GM12864 (cell line): ENCODE measurements at places on chromosomes 1 and 21.

DNA sequence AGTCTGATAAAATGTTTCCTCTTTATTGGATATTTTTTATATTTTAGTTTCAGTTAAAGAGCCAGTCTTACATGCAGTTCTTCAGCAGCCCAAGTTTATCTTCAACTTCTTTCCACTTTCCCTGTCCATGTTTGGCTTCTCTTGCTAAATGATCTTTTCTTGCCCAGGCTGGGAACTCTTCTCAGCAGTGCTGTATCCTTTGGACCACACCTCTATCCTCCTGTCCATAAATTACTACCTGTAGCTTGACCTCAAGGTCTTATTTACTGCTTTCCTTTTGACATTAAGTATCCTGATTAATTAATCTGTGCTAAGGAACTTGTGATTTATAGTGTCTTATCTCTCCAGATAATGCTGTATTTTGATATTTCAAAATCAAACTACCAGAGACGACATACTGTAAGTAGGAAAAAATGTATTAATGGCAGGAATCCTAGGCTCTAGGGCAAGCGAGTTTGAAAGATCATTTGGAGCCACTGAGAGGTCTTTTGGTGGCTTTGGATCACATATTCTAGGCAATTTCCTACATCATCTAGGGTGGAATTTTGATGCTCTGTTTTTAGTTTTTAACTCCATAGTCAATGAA is 20.5 kb upstream of the PDC start:
- no peak for DNase-seq

DNA sequence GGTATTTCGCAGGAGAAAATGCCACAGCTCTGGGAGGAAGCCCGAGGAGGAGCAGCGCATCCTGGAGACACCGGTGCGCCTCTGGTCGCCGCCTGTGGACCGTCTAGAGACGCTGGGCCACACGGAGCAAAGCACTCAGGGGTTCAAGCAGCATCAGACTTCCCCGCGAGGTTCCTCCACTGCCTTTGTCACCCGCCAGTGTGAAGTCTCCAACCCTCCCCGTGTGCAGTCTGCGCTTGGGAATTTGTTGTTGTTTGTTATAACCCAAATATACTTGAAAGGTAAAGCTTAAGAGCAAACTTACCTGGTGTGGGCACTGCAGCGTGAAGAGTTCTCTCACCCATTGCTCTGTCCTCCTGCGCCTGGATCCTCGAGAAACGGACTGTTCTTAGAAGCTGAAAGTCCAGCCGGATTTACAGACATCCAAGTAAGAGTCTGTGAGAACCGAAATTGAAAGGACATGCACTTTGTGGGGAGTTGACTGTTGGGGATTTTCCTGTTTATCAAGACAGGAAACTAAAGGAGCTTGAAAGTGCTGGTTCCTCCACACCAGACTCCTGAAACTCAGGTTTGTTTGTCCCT is at the start of gene GBP4:
GBP4 (minus strand) TSS at position 452 of the 582 bp plus-strand sequence; CDS start at position 344, 108 bp downstream.
- peak; percentile 42 for DNase-seq

DNA sequence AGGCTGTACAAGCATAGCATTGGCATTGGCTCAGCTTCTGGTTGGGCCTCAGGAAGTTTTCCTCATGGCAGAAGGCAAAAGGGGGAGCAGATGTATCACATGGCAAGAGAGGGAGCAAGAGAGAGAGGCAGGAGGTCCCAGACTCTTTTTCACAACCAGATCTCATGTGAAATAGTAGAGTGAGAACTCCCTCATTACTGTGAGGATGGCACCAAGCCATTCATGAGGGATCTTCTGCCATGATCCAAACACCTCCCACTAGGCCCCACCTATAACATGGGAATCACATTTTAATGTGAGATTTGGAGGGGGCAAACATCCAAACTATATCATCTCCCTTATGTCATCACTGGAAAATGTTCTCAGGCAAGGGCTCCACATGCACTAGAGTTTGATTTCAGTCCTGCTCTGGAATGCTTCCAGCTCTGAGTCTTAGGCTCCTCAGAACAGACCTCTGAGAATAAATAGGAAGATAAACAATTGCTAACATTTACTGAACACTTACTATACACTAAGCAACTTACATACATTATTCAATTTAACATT is 39.4 kb upstream of the VTCN1 start:
- DNase-seq, result no peak

- no peak for DNase-seq
These were observed 733.3 kb downstream of the PTPRU start for GRCh38 chr1:29969576-29969975.

GRCh38 chr1:186865857-186866256 is 37.1 kb downstream of the PLA2G4A start:
- no peak for DNase-seq

GRCh38 chr1:90704817-90705216 is 12.3 kb downstream of the BARHL2 start:
- no peak for DNase-seq

DNA sequence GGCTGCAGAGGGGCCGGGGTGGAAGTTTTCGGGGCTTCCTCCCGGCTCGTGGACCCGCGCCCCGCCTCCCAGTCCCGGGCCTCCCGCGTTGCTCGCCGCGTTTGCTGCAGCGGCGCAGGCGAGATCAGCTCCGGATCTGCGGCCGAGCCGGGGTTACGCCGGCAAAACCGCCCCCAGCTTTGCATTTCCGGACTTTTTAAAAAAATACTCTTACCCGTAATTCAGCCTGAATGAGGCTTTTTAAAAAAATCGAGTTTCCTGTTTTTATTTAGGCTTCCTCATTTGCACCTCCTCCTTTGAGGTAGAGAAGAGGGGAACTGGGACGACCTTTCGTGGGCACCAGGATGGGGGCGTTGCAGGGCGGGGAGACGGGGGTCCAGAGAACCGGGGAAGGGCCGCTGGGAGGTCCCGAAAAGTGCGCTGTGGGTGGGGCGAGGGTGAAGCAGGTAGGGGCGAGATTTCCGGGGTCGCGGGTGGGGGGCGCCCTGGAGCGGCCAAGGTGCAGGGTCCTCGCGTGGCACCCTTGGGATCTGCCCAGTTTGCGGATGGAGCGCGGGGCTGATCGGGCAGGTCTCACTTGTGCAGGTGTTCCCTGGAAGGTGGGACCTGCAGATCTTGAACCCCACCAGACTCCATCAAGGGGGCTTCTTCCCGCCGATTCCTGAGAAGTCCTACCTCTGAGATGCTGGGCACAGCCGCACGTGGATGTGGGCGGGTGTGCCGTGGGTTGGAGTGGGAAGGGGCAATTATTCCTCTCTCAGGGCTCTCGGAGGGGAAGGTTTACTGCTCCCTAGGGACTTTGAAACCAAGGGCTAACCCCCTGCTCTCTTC is 1.1 kb downstream of the PIK3CD start:
- no peak for DNase-seq

GRCh38 chr1:92909321-92909720 is 51.9 kb downstream of the DIPK1A start:
- no peak for DNase-seq

DNA sequence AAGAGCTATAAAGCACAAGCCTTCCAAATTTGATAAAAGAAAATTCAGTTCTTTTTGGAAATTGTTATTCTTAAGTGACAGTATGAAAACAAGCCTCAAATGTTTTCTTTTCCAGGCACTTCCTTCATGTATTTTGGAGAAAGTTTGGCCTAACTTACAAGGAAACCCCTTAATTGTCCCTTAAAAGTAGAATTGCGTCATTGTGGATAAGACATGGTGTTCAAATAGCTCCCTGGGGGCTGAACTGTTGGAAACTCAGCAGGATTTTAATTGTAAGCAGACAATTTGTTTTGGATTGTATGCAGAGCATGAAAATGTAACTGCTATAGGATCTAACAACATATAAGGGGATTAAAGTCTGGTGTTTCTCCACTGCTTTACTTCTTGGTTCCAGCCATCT is 35.4 kb upstream of the FGGY start:
- DNase-seq, result no peak

GRCh38 chr1:44801491-44802305 is 1.5 kb downstream of the PLK3 start:
- no peak for DNase-seq

DNA sequence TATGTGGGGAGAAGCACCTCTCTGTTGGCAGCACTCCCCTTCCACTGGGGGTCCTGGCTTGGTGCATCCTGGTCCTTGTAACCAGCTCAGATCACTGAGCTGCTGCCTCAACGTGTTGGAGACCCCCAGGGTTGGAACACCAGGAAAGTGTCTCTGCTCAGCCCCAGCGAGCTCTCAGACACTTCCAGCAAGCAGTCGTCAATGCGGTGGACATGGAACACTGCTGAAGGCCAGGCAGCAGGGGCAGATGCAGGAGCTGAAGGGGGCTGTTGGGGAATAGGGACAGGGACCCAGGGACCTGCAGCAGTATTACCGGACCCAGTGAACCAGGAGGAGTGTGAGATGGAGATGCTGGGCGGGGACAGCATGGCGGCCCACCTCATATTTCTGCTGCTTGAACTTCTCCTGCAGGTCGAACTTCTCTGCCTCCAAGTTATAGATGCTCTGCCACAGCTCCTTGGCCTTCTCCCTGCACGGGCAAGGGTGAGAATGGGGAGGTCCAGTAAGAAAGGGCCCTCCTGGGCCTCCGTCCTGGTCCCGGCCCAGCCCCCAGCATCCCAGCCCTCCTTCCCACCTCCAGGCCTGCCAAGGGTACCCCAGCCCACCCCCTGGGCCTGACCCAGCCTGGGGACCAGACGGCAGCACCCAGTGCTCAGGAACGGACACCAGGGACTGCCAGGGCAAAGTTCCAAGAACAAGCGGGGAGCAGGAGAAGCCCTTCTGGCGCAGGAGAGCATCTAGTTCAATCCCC is 16.4 kb downstream of the TNNT2 start:
- DNase-seq, result no peak

- DNase-seq, result no peak
These were observed at the start of gene S100A9 for GRCh38 chr1:153357853-153358690. TSS of gene S100A9 (plus strand) at chr1:153357854. CDS start at chr1:153358284, 430 bp downstream.

DNA sequence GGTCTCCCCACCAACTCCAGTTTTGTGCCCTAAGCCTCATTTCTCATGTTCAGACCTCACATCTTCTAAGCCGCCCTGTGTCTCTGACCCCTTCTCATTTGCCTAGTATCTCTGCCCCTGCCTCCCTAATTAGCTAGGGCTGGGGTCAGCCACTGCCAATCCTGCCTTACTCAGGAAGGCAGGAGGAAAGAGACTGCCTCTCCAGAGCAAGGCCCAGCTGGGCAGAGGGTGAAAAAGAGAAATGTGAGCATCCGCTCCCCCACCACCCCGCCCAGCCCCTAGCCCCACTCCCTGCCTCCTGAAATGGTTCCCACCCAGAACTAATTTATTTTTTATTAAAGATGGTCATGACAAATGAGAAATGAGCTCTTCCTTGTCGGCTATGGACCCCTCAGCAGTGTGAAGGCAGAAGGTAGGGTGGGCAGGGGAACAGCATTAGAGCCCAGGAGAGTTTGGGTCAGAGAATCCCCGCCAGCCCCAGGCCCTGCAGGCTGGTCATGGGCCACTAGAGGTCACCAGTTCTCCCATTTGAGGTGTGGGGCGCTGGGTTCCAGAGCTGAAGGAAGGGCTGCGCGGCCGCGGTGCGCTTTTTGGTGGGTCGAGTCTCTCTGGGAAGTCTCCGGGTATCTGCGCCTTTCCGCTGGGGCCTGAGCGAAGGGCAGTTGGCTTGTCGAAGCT is 11.5 kb downstream of the ADAMTSL4 start:
- DNase-seq, result peak; percentile 70

GRCh38 chr1:171263901-171264300 is 15.6 kb downstream of the FMO1 start:
- DNase-seq, result no peak

- DNase-seq, result no peak
These were observed 10.0 kb downstream of the PEAR1 start for GRCh38 chr1:156903328-156904091.

- DNase-seq, result no peak
These were observed 2.4 kb downstream of the SSX2IP start for GRCh38 chr1:84687714-84688462.

DNA sequence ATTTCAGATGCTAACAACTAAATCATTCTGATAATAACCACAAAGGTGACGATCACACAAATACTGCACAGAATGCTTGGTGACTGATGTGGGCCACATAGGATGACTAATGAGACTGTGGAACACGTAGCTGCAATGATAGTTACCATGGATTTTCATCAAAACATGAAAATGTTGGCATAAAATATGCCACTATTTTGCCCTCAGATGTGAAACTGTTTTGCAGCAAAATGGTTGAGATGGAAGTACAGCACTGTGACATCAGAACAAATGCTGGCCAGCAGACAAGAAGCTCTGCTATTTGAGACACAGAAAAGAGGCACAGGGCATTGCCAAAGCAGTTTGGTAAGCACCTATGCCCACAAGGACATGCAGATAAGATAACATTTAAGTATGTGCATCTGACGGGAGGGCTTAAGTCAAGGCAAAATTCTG is 83.8 kb downstream of the NIBAN1 start:
- DNase-seq, result no peak

- no peak for DNase-seq
These were observed 1.9 kb upstream of the IL24 start for GRCh38 chr1:206895325-206895724.

DNA sequence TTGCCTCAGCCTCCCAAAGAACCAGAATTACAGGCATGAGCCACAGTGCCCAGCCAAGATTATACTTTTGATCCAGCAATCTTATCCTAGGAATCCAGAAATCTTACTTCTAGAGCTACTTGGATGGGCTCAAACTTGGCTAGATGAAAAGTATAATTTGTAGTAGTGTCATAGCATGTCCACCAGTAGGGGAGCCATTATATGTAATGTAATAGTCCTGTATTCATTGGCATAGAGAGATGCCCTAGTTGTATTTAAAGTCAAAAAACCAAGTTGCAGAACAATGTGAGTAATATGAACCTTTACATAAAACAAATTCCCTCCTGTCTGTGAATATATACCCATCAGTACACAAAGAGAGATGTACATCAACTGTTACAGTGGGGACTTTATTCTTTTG is 83.9 kb downstream of the NOS1AP start:
- DNase-seq, result no peak
